ENCODE measurements at places on chromosomes 11 and 22. TPM values are rescaled to one million over a fixed set of nuclear protein-coding genes. Genes with fewer than 3 reads are reported as not detected.

DNA sequence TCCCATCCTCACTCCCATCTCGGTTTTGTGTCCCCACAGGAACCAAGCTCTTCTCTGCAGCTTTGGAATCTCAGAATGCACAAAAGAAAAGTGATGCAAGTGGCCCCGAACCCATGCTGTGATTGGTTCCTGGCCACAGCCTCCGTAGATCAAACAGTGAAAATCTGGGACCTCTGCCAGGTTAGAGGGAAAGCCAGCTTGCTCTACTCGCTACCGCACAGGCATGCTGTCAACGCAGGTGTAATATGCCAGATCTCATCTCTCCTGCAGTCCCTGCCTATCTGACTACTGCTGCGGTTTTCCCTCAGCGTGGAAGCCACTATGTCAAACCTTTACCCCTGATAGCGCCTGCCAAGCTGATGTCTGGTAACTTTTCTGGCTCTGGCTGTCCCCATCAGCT is 200.5 kb upstream of the LRRC4C start:
- no peak overlapping the region for H3K27ac ChIP-seq
- no peaks in the 10 kb centered on the region for H3K4me1 ChIP-seq
- no peak for DNase-seq

DNA sequence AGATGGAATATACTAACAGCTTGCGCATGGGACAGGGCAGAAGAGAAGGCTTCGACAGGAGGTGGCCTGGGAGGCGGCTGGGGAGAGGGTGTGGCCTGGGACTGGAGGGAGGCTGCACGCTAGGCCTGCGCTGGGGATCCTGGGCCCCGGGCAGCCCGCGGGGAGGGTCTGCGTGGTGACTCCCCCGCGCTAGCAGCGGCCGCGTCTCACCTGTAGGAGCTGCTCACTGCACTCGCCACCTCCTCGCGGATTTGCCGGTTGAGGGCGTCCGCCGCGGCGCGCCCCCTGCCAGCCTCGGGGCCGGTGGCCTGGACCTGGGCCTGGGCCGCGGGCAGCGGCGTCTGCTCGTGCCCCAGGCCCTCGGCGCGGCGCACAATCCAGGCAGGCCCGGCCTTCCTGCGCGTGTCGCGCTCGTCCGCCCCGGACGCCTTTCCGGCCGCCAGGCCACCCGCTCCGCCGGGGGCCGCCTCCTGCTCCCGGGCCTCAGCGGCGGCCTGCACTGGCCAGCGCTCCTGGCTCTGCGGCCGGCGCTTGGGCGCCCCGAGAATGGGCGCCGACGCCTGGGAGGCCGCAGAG is 1.5 kb downstream of the MAP6 start:
- peak overlapping the region; percentile 70 for H3K4me3 ChIP-seq
- H3K27ac ChIP-seq: no peak overlapping the region
- peak; percentile 48 for DNase-seq
- peaks cover 33% of the 10 kb centered on the region for H3K27me3 ChIP-seq
- H3K4me1 ChIP-seq: no peaks in the 10 kb centered on the region

GRCh38 chr11:125343718-125344131 is 152.3 kb downstream of the FEZ1 start:
- H3K4me3 ChIP-seq: no peak overlapping the region
- peak; percentile 39 for DNase-seq
- H3K27ac ChIP-seq: no peak overlapping the region

- peaks cover 5% of the 10 kb centered on the region for H3K4me1 ChIP-seq
- no peaks in the 10 kb centered on the region for H3K36me3 ChIP-seq
- no peak overlapping the region for H3K4me3 ChIP-seq
- peak; percentile 91 for DNase-seq
- no peak overlapping the region for H3K27ac ChIP-seq
Observed at GRCh38 chr11:119764108-119764868, 35.3 kb upstream of the NECTIN1 start.

DNA sequence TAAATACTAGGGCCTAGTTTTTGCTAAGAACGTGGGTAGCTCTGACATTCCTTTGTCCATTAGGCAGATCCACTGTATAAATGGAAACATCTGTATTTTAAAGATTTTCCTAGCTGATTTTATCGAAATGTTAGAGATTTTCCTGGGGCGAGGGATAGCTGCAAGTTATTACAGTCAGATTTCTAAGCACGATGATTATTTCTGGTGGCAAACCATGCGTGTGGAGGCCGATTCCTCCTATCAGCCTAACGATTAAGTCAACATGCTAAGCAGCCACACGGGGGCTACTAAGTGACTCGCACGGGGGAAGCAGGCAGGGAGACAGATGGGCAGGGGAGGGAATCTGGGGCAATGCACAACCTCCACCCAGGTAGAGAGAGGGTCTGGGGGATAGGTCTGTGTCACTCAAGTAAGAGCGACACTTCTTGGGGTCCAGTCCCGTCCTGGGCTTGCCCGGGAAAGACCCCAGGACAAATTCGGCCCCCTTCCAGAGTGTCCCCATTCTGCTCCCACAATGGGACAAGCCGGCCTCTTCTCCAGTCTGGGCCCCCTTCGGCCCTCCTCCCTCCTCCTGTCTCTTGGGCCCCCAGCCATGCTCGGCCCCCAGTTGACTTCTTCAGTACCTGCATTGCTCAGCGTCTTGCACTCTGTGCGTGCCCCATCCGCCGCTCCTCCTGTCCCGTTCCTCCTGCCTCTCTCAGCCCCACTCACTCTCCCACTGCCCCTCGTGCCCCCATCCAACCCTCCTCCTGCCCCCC is 571 bp downstream of the C11orf24 start:
- DNase-seq: peak; percentile 97
- no peaks in the 10 kb centered on the region for H3K27me3 ChIP-seq
- peak overlapping the region; percentile 99 for H3K27ac ChIP-seq
- H3K4me3 ChIP-seq: peak overlapping the region; percentile 91

DNA sequence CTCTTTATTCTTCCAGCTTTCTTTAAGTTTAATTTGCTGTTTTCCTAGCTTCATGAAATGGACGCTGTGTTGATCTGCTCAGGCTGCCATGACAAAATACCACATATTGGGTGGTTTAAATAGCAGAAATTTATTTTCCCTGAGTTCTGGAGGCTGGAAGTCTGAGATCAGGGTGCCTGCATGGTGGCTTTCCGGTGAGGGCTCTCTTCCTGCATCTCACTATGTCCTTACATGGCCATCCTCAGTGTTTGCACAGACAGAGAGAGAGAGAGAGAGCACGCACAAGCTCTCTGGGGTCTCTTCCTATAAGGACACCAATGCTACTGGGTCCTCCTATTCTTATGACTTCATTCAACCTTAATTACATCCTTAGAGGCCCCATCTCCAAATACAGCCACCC is 28.7 kb downstream of the MCAM start:
- no peak overlapping the region for H3K27ac ChIP-seq
- DNase-seq: no peak
- H3K4me1 ChIP-seq: no peaks in the 10 kb centered on the region
- H3K27me3 ChIP-seq: no peaks in the 10 kb centered on the region

DNA sequence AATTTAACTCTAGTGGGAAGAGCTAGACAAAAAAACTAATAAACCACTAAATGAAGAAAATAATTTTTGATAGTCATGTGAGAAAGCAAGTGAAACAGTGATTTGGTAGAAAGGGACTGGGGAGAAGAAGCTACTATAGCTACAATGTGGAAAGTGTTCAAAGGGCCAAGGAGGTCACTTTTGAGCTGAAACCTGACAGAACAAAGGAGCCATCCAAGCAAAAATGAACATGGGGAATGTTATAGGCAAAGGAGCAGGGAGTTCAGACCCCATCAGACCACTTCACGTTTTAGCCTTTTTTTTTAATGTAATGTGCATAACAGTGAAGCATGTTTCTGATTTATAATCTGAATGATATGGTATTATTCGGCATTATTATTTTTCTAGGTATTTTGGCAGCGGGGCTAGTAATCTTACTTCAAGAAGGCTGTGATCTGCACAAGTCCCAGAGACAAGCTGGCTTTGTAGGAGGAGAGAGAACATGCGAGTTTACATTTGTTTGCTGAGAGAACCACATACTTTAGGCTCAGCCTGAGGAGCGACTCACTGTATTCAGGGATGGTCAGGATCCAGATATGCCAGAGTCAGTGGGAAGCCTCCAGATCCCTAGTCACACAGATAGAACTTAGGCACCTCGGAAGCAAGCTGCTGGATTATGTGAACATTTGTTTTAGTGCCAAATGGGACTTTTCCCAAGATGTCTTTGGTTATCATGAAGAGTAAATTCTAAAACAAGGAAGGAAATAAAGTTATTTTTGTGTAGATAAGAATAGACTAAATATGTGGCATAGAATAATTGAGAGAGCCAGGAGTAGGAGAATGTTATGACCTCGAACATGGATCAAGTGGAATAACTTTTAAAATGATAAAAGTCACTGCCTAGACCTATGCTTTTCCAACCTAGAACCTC is 118.6 kb downstream of the TRIM44 start:
- H3K27me3 ChIP-seq: no peaks in the 10 kb centered on the region
- peak; percentile 76 for DNase-seq
- no peak overlapping the region for H3K4me3 ChIP-seq
- H3K4me1 ChIP-seq: peaks cover 27% of the 10 kb centered on the region
- H3K27ac ChIP-seq: peak overlapping the region; percentile 2
- H3K36me3 ChIP-seq: no peaks in the 10 kb centered on the region

CWF19L2 gene
- 6.9 TPM for total RNA-seq

MRPL48 gene
- total RNA-seq: 35.0 TPM

DNA sequence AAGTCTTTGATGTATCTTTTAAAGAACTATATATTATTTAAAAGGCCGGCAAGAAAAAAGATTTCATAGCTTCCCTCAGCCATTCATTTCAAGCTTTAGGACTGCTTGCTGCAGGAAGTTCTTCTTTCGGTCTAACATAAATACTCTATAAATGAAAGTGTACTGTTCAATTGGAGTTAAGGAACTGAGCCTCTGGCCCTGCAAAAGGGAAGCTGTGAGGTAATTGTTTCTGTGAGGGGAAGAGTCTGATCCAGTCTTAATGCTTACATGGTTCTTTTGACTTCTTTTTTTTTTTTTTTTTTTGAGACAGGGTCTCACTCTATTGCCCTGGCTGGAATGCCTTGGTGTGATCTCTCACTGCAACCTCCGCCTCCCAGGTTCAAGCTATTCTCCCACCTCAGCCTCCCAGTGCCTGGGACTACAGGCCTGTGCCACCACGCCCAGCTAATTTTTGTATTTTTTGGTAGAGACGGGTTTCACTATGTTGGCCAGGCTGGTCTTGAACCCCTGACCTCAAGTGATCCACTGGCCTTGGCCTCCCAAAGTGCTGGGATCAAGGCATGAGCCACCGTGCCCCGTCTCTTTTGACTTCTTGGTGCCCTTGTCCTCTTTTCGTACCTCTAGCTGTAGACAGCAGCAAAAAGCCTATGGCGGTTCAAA is 4.7 kb upstream of the TRIM29 start:
- no peak overlapping the region for H3K4me3 ChIP-seq
- no peak overlapping the region for H3K27ac ChIP-seq
- no peaks in the 10 kb centered on the region for H3K4me1 ChIP-seq
- no peak for DNase-seq
- no peaks in the 10 kb centered on the region for H3K36me3 ChIP-seq

GRCh38 chr11:111838054-111838453 is 33.3 kb downstream of the ALG9 start:
- H3K4me1 ChIP-seq: peaks cover 33% of the 10 kb centered on the region
- peaks cover 14% of the 10 kb centered on the region for H3K36me3 ChIP-seq
- no peak overlapping the region for H3K27ac ChIP-seq

DNA sequence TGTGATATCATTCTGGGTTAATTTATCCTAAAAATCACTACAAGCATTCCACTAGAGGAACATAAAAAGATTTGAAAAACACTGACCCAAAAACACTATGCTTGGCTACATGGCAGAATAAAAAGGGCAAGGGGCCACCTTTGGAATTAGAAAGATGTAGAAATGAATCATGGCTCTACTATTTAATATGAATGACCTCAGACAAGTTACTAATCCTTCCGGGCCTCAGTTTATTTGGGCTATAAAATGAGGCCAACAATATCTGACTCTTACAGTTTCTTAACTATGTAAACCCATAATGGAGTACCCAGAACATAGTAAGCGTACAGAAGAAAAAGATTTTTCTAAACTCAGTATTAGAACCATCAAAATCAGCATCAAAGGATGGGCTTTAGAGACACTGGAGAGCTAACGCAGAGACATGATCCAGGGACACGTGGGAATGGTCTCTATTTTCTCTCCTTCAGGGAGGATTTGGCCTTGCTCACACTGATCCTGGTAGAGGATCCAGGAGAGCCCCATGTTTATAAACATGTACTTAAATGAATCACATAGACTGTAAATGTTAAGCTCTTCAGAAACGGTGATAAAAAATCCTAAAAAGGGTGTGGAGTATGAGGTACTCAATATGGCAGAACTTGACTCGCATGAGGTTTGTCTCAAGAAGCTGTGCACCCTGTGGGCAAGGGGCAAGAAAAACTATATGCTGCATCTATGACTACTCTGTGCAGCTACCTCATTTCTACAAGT is 288.4 kb upstream of the PITPNB start:
- no peak overlapping the region for H3K4me3 ChIP-seq
- DNase-seq: peak; percentile 56
- H3K36me3 ChIP-seq: no peaks in the 10 kb centered on the region
- H3K27me3 ChIP-seq: no peaks in the 10 kb centered on the region
- peaks cover 25% of the 10 kb centered on the region for H3K4me1 ChIP-seq
- no peak overlapping the region for H3K27ac ChIP-seq
